Activated CD8-positive, alpha-beta memory T cell treated with anti-CD3 and anti-CD28 coated beads for 48 hours (primary cell): ENCODE measurements at places on chromosomes 5 and 9.

GRCh38 chr5:142179776-142180387, 71.3 kb downstream of the NDFIP1 start:
- DNase-seq = no peak

DNA sequence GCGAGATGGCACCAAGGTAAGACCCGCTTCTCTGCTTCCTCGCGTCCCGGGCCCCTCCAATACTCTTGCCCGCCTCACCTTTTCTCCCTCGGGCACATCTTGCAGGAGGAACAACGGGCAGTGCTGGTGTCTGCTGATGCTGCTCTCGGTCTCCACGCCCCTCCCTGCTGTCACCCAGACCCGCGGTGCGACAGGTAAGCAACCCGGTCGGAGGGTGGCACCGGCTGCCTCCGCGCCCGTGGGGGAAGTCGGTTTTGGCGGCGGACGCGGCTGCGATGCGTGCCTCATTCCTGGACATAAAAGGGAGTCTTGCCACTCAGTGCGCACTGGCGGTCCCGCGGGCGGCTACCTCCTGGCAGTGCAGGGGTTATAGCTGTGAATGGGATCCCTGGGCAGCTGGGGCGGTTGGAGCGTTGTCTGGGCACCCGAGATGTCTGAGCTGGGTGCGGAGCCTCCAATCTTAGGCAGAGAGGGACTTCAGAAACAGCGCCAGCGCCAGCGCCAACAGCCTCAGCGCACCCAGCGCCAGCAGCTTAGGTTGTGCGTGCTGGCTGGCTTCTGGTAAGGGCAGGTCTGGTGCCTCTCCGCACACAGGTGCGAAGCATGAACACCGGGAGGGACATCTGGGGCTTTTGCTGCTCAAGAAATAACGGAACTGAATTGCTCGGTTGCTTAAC, 488 bp downstream of the COL15A1 start:
- no peak for DNase-seq

DNA sequence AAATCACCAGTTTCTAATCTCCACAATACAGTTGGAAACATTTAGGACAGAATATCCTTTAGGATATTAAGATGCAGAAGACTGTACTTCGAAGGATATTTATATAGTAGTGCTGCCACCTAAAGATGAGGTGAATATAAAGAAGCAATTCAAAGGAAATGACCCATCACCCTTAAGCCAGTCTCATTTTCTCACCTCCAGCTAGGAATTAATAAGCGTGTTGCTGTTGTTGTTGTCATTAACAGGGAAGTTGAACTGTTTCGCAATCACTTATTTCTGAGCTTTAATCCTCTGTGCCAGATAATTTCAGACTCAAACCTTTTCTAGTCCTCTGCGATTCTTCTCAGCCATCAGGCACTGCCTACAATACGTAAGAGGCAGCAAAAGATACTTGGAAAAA, 7.8 kb upstream of the PURA start:
- no peak for DNase-seq

- DNase-seq = no peak
These were observed 36.3 kb downstream of the GOLM1 start for GRCh38 chr9:86062845-86063693.

DNA sequence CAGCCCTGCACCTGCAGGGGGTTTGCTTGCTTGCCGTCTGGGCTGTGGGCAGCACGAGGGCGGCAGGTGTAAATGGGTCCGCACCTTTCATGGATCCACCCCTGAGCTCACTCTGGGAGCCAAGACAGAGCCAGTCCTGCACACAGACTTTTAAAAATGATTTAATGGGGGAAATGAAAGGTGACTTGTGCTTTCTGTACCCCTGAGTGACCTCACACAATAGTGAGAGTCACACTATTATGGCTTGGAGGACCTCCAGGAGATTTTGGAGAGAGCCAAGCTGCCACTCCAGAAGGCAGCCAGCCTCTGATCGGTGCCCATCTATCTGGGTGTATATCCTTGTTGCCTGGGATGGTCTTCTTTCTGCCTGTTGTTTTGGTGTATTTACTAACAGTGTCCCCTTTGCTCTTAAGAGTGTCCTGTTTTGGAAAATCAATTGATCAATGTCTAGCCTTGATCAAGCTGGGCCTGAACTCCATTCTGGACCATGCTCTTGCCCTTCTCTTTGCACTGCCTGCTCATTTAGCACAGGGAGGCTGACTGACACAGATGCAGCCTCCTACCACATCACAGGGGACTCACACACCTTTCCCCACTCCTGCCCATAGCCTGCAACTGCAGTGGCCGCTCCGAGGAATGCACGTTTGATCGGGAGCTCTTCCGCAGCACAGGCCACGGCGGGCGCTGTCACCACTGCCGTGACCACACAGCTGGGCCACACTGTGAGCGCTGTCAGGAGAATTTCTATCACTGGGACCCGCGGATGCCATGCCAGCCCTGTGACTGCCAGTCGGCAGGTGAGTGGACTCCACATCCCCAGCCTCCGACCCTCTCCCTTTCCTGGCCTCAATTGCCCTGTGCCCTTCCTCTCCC, 29.5 kb downstream of the LAMC3 start:
- DNase-seq = no peak
